ENCODE measurements at places on chromosomes 1 and 21. TPM values are rescaled to one million over a fixed set of nuclear protein-coding genes. Genes with fewer than 3 reads are reported as not detected.

Gene SLC44A5
- total RNA-seq, result 8.1 TPM

Gene SLC45A1
- 14.7 TPM for total RNA-seq

Gene BTG2
- 38.3 TPM for total RNA-seq

Gene FMO5
- total RNA-seq, result 3.3 TPM

Gene ORC1
- 0.50 TPM for total RNA-seq

Gene KRTAP13-2
- not detected for total RNA-seq

Gene TCEA3
- total RNA-seq, result 7.3 TPM

Measured in dorsolateral prefrontal cortex (tissue), 122 donors.